ENCODE measurements at places on chromosomes 12 and 14.

- DNase-seq: no peak
These were observed 1.2 kb downstream of the KRT72 start for GRCh38 chr12:52600071-52600470.

- no peak for DNase-seq
These were observed 23.4 kb downstream of the ASPG start for GRCh38 chr14:104108570-104109541.

GRCh38 chr12:57545809-57546437, 1.1 kb downstream of the DCTN2 start:
- DNase-seq: no peak

DNA sequence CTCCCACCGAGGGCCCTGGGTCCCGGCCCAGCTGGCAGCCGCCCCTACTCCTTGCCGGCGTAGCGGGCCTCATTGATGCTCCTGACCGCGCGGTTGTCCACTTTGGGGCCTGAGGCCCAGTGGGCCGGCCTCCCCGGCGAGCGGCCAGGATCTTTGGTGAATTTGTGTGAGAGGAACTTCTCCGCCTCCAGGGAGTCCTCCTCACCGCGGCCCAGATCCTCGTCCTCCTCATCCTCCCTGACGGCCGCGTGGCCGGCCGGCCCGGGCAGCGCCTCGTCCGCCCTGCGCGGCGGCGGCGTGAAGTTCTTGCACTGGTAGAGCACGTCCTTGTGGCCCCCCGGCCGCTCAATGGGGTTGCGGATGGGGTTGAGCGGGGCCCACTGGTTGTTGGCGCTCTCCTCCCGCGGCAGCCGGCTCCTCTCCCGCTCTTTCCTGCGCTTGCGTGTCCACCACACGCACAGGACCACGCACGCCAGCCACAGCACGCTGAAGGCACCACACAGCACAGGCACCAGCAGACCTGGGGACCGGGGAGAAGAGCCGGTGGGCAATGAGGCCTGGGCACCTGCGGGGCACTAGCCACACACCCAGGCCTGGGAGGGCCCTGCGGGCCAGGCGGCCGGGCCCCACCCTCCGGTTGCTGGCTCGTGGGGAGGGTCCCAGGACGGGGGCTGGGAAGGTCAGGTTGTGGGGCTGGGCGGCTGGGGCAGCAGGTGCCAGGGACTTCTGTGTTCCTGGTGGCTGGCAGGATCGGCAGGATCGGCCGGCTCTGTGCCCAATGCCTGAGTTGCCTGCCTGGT, 25.7 kb downstream of the JAG2 start:
- DNase-seq: no peak

- no peak for DNase-seq
These were observed 4.5 kb downstream of the TMX1 start for GRCh38 chr14:51244591-51244990.

- no peak for DNase-seq
These were observed 340.6 kb downstream of the PRKD1 start for GRCh38 chr14:29587046-29587445.

- no peak for DNase-seq
These were observed 20.2 kb downstream of the P2RX2 start for GRCh38 chr12:132638541-132639408.

DNA sequence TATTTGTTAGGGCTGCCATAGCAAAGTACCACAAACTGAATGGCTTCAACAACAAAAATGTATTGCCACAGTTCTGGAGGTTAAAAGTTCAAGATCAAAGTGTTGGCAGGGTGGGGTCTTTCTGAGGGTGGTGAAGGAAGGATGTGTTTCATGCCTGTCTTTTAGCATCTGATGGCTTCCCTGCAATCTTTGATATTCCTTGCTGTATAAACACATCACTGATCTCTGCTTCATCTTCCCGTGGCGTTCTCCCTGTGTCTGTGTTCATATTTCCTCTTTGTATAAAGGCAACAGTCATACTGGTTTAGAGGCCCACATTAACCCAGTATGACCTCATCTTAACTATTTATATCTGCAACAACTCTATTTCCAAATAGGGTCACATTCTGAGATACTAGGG, 167.5 kb downstream of the BTG1 start:
- DNase-seq: peak; percentile 10

GRCh38 chr12:5691943-5692342, 253.1 kb downstream of the ANO2 start:
- no peak for DNase-seq

GRCh38 chr12:116215023-116215422, 62.5 kb downstream of the MED13L start:
- DNase-seq: no peak

GRCh38 chr14:90664911-90665310, 151.3 kb downstream of the TTC7B start:
- DNase-seq: no peak

DNA sequence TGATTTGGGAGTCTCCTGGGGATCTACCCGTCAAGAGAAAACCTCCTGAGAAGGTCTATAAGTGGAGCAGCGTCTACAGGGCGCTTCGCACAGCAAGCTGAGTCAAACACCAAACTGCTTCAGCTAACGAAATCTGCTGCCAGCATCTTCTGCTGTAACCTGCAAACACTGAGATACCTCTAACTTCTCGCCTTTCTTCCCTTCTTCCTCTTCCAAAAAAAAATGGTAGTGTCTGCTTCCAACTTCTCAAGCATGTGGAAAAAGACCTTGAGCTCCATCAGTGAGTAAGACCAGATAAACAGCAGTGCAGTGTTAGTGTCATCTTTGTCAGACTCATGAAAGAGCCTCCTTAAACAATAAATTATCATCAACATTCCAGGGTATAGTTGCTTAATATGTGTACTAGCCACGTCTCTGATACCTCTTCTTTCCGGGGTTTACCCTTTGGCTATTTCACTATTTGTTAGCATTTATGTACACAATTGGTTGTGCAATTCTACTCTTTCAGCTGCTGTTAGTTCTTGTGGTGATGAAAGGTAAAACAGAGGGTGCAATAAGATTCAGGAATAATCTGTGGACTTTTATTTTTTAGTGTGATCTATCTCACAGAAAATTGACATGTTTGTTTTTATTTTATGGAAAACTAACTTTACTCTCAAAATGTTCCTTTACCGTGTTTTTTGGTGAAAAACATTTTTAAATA, 81.6 kb downstream of the LLPH start:
- DNase-seq: no peak

- DNase-seq: no peak
These were observed 113.1 kb upstream of the FKBP4 start for GRCh38 chr12:2681450-2682205.

- DNase-seq: no peak
These were observed 36.3 kb downstream of the LGMN start for GRCh38 chr14:92711976-92712653.

DNA sequence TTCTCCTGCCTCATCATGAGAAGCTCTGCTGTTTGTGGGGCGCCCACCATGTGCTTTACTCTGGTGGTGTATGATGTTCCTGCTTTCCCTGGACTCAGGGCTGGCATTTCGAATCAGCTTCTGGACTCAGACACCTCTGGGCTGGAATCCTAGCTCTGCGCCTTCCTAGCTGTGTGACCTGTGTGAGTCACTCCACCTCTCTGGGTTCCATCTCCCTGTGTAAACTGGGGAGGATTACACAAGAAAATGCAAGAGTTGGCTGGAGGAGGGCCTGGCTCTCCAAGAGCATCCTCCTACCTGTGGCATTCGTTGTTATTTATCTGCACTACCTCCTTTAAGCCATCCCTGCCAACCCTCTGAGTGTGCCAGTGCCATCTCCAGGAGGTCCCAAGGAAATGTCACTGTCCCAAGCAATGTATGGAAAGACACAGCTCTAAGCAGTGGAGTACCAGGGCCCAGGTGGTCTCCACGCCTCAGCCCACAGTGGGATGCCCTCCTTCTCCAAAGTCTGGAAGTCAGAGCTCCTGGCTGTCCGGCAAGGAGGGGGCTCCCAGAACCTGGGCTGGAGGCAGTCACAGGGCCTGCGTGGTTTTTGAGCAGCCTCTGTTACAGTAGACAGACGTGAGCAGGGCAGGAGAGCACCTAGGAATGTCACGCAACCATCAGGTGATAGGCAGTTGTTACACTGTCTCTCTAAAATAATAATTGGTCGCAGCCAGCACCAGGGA, 7.3 kb upstream of the TNFAIP2 start:
- no peak for DNase-seq

GRCh38 chr14:94021416-94022157, 4.6 kb upstream of the OTUB2 start:
- DNase-seq: no peak

DNA sequence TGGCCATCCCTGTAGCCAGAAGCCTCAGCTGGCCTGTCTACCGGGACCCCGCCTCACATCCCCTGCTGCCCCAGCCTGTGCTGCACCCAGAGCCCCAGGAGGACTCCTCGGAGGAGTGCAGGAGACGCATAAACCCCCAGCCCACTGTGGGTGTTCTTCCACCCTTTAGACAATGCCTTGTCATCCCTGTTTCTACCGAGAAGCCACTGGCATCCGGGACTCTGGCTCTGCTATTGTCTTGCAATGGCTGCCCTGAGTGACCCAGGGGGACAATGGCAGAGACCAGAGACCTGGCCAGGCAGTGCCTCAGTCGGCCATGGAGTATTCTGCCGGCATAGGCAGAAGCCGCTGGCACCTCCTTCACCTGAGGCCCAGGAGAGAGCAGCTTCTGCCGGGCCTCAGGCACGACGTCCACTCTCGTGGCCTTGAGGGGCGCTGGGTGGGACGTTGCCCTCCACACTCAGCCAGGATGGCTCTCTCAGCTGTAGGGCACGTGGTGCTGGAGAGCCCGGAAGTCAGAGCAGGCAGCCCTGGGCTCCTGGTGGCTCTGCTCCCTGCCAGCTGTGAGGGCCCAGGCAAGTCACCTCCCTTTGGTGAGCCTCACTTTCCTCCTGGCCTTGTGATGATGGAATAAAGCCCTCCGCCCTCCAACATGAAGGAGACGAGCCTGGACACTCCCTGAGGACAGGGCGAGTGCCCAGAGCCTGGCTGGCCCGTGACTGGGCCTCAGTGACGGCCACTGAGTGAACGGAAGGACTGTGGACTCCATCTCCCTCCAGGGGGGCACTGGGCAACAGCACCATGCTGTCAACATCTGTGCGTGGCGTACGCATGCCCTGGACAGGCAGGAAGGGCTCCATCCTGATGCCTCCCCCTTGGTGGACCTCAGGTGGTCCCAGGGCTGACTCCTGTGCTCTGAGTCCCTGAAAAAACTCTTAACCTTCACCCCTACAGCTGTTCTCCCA, 41.0 kb downstream of the TRAFD1 start:
- no peak for DNase-seq

GRCh38 chr14:90332271-90332584, 487 bp upstream of the NRDE2 start:
- no peak for DNase-seq

DNA sequence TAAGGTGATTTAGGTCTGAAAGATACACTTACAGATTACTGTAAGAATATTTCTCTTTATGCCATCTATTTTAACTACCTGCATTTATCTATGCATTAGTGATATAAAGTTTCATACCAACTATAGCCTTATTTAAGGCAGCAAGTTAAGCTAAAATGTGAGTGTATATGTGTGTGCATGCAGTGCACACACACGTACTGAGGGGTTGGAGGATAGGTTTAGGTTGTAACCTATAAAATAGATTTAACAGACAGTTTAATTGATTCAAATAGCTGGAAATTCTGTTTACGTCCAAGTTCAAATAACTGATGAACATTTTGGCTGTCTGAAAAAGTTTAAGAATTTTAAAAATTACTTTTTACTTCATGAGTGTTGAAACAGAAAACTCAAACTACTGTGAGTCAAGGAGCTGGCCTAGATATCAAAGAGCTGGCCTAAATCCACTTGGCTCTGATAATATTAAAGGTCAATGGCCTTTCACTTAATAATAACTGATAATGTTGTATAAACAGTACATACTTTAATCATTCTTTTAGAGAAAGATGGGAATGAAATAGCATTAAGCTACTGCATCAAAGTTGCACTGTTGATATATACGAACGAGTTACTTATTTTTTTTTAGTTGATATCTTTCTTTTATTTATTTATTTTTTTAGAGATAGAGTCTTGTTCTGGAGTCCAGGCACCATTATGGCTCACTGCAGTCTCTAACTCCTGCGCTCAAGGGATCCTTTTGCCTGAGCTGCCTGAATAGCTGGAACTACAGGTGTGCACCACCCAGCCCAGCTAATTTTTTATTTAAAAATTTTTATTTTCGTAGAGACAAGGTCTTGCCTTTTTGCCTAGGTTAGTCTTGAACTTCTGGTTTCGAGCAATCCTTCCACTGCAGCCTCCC, 13.8 kb upstream of the KCNJ8 start:
- no peak for DNase-seq

GRCh38 chr12:2583091-2583497, 211.7 kb upstream of the FKBP4 start:
- DNase-seq: peak; percentile 58

DNA sequence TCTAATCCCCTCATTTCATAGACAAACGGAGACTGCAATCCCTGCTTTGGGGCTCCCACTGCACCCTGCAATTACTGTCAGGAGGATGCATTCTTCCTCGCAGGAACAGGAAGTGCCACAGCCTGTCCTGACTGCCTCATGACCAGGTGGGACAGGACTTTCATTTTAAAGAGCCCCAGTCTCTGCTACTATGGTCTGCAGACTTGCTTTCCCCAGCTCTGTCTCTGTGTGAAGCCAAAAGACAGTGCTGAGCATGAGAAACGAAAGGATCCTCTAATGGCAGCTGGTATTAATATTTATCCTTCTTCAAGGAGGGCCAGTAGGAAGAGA, 60.0 kb upstream of the PNMA1 start:
- DNase-seq: no peak

GRCh38 chr12:121466794-121467637, 67.1 kb downstream of the RNF34 start:
- peak; percentile 90 for DNase-seq

DNA sequence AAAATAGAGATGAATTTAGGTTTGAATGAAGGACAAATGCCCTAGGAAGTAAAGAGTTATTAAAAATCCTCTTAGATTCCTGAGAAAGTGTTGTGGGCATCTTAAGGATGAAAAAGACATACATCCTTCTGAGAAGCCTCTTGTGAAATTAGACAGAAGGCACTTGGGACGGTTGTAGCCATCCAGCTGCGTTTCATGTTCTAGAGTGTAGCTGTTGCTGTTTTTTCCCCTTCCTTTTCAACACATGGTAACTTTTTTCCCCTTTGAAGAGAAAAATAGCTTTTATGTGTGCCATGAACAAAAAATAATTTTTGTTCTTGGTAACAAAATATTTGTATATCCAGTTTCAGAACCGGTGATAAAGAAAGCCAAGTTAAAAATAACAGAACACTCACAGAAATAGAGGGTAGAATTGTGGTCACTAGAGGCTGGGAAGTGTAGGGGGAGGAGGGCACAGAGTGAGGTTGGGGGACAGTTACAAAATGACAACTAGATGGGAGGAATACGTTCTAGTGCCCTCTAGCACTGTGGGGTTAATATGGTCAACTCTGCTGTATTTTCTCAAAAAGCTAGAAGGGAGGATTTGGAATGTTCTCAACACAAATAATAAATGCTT, 58.4 kb downstream of the PTHLH start:
- DNase-seq: no peak

GRCh38 chr12:131478468-131478867, 232.4 kb upstream of the SFSWAP start:
- no peak for DNase-seq
